ENCODE measurements at places on chromosomes 4 and X.
A peak's percentile ranks its signal among the peaks of the same experiment; 100 is the strongest.

DNA sequence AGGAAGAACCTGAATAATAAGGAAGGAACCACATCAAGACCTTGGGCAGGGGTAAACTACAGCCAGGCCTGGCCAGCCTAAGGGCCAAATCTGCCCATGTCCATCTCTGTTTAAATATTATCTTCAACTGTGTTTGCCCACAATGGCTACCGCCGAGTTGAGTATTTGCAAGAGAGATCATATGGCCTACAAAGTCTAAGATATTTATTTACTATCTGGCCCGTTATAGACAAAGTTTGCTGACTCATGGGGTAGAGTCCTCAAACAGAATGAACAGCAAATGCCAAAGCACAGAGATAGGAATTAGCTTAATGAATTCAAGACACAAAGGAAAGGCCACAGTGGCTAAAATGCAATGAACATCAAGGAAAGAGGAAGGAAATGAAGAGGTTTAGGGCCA, 44.8 kb downstream of the RPS6KA3 start:
- peak; percentile 24 for DNase-seq

DNA sequence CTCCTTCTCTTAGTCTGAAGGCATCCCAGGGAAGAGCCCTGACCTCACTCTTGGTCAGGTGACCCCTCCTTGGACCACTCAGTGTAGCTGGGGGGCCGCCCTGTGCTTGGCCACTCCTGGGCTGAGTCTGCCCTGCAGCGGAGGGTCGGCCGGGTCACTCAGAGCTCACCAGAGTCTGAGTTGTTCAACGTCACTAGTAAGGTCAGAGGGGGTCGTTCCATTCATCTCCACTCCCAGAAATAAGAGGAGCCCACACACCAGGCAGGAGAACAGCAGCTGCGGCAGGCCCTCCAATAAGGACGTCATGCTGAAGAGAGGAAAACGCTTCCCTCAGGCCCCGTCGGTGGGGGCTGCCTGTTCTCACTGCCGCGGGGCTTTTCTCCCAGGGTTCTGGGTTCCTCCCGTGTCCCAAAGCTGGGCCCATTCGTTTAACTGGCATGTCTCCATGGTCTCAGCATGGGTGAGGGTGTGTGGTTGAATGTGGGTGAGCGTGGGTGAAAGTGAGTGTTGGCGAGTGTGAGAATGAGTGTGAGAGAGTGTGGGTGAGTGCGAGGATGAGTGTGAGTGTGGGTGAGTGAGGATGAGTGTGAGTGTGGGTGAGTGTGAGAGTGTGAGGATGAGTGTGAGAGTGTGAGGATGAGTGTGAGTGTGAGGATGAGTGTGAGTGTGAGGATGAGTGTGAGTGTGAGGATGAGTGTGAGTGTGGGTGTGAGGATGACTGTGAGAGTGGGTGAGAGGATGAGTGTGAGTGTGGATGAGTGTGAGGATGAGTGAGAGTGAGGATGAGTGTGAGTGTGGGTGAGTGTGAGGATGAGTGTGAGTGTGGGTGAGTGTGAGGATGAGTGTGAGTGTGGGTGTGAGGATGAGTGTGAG, 47.7 kb downstream of the ING2 start:
- DNase-seq, result no peak

- DNase-seq, result no peak
Observed at GRCh38 chr4:103076747-103077347, at the start of gene SLC9B2. SLC9B2 (minus strand) TSS chr4:103076761; CDS start chr4:103067550, 9,211 bp downstream.

DNA sequence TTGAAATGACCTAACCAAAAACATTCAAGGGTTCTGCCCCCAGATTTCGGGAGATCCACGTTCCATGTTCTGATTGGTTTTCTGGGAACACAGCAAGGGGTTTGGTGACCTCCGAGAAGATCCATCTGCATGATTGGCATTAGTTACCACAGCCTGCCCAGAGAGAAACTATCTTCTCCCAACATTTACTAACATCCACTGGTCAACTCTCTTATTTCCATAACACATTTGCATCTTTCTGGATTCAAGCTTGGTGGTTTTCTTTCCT, 15.6 kb downstream of the SHOX start:
- DNase-seq, result no peak

DNA sequence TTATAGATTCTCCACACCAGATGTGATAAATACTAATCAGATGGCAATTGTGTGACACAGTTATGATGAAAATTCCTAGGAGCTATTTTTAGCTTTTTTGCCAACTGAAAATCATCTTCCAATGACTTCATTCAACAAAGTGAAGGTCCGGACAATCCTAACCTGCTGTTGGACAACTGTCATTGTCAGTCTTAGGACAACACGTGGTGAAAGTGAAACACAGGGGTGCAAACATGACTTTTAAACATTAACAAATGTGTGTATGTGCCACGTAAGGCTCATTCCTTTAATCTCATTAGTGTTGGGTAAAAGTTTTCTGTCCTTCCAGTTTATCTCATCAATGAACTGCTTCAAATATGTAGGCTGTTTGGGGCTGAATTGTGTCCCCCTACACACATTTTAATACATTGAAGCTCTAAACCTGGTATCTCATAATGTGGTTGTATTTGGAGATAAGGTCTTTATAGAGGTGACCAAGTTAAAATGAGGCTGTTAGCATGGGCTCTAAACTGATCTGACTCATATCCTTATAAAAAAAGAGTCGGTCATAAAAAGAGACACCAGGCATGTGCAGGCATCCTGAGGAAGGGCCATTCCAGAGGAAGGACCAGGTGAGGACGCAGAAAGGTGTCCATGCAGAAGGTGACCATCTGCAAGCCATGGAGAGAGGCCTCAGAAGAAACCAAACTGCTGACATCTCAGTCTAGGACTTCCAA, 41.2 kb upstream of the SMAD1 start:
- no peak for DNase-seq

DNA sequence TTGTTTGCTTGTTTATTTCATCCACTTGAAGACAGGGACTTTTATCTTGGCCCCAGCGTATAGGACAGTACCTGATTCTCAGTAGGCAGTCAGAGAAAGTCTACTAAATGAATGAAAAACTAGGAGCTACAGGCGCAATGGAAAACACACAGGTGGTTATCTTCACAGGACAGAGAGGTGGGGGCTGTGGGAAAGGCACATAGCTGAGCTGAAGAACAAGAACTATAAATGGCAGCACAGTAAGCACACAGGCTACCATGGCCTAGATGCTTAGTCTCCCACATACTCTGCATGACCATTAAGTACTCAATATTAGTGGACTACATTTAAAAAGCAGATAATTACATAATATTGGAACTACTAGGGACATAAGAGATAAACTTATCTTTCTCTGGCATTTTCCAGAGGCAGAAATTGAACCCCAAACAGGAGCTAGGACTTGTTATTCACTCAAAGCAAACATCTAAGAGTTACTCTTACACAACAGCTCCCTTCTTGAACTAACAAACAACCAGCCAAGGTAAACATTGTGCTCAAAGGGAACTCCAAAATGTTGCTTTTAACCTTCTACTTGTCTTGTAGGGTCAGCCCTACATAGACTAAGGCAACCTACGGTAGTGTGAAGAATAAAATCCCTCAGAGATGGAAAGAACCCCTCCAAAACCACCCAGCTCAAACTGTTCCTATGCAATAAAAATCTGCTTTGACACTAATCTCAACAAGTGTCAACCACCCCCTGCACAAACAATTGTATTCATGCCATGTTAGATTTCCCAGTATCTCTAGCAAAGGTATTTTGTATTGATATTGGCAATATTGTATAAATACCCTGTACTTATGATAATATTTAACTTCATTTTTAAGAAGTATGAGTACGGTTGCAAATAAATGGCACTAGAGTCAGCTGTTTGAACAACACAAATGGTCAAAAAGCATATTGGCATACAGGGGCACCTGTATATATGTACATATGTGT, 593.6 kb downstream of the KLHL13 start:
- no peak for DNase-seq

DNA sequence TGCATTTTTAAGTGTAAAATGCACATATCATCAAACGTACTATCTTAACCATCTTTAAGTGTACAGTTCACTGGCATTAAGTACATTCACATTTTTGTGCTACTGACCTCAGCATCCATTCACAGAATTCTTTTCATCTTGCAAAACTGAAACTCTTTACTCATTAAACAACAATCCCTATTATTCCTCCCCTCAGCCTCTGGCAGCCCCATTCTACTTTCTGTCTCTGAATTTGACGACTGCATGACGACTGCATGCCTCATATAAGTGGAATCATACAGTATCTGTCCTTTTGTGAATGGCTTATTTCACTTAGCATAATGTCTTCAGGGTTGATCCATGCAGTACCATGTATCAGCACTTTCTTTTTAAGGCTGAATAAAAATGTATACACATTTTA, 38.7 kb downstream of the CNKSR2 start:
- peak; percentile 24 for DNase-seq

- peak; percentile 74 for DNase-seq
Observed at GRCh38 chrX:8988446-8988845, 45.5 kb downstream of the FAM9B start.

- no peak for DNase-seq
Observed at GRCh38 chrX:63275127-63275526, 76.0 kb downstream of the SPIN4 start.

GRCh38 chr4:23324021-23324690, 565.7 kb downstream of the PPARGC1A start:
- DNase-seq, result peak; percentile 86

DNA sequence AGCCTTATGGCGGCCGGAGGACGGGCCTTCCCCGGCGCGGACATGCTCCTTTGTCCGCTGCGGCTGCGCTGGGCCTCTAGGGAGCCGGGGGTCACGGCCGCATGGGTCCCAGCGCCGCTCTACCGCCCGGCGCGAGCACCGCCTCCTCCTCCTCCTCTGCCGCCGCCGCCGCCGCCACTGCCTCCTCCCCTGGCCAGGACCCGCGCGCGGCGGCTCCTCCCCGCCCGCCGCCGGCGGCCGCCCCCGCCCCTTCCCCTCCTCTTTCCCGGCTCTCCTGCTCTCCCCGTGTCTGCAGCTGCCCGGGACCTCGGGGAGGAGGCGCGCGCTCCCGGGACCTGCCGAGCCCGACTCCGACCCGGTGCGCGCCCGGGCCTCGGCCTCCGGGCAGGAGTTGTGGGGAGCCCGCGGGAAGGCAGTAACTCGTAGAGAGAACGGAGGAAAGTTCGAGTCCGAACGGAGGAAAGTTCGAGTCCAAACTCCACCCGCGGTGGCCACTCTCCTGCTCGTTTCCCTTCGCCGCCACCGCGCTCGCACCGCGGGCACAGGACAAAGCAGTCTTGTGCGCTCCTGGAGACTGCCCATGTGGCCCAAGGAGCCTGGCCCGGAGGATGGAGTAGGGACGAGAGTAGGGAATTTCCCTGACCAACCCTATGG, at the start of gene ADGRA3:
Gene ADGRA3, minus strand, starts transcription at position 179 of the 654 bp plus-strand sequence. CDS start 282 bp downstream, outside the sequence.
- DNase-seq, result peak; percentile 57

- no peak for DNase-seq
Observed at GRCh38 chrX:153321381-153322124, at the start of gene PNMA6F. PNMA6F (minus strand) TSS chrX:153321767; CDS start chrX:153320674, 1,093 bp downstream.

DNA sequence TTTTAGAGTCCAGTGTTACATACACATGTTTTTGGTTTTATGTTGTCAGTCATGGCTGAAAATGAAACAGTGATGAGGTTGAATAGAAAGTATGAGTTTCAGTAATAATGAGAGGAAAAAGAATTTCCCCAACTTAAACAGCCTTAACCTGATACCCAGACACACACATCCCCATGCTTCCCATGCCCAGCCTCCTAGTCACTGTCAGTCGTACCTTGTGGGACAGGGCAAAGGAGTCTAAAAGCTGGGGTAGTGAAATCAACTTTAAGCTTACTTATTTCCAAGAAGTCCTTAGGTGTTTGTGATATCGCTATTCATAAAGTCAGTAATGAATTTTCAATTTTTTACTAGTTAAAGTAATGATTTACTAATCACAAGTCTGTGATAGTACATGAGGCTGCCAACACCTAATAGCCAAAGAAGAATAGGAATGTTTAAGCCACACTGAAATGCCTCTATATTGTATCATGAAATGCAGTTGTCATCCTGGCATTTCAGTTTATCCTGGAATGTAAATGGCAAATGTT, 24.3 kb upstream of the GPR34 start:
- peak; percentile 18 for DNase-seq

GRCh38 chr4:76723924-76724323, 174.0 kb downstream of the SOWAHB start:
- DNase-seq, result peak; percentile 64

- no peak for DNase-seq
Observed at GRCh38 chr4:184392748-184393559, 81.4 kb downstream of the IRF2 start.

DNA sequence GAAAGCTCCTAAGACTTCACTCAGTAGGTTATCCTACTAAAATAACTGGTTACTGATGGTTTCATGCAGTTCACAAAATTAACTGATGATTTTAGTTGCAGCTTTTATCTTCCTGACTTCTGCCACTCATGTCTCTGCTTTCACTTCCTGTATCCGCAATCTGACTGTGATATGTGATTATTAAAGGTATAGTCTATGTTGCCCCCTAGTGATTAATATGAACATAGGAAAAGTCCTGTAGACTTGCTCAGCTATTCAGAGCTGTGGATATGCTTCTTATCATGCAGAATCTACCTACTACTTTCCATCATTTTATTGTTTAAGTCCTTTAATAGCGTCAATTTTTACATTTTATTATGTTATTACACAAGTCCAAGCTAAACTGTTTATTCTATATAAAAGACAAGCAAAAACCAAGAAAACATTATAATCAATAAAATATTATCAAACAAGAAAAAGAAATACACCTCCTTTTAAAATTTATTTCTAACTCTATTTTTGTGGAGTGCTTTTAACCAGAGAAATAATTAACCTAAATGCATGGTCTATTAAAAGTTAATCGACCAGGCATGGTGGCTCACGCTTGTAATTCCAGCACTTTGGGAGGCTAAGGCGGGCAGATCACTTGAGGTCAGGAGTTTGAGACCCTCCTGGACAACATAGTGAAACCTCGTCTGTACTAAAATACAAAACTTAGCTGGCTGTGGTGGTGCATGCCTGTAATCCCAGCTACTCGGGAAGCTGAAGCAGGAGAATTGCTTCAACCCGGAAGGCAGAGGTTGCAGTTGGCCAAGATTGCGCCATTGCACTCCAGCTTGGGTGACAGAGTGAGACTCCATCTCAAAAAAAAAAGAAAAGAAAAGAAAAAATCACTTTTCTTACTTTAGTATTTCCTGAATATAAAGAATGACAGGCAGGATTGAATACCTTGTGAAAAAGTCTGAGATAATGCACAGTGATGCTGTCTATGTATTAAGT, 40.4 kb upstream of the TLR2 start:
- peak; percentile 48 for DNase-seq

- DNase-seq, result peak; percentile 29
Observed at GRCh38 chr4:109040441-109040840, 262.0 kb downstream of the COL25A1 start.

DNA sequence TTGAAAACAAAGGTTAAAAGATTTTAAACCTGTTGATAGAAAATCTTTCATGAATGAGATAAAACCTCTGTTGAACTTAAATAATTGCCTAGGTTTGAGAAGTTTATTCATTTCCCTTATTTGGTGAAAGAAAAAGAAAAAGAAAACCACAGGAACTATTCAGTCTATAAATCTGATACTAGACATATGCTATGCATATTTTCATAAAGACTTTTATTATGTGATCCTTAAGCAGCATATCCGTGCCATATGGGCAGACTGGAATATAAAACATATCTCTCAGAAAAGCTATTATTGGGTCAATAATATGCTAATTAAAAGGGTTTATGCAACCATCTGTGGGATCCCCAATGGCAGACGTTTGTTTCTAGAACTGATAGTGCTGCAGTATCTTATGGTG, 178.7 kb downstream of the RASL11B start:
- no peak for DNase-seq
